AG08395 (cell line): ENCODE measurements at places on chromosomes 1 and 21.
A peak's percentile ranks its signal among the peaks of the same experiment; 100 is the strongest.

DNA sequence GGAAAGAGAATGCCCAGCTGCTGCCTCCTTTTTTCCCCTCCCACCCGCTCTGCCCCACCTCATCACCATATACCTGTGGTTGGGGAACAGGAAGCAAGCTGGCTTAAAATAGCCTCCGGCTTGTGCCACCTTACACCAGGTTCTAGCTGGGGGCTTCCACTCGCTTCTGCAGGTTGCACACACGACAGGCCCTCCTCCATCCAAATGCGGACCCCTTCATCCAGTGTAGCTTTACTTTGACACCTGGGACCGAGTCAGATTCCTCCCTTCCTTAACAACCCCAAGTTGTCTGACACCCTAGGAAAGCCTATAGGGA, 14.6 kb downstream of the BLACAT1 start:
- DNase-seq: no peak

- no peak for DNase-seq
These were observed 12.1 kb upstream of the MIIP start for GRCh38 chr1:12007204-12007603.

- no peak for DNase-seq
These were observed 53.9 kb upstream of the PDE9A start for GRCh38 chr21:42599486-42599885.

- DNase-seq: no peak
These were observed 90.6 kb downstream of the SDCCAG8 start for GRCh38 chr1:243346468-243346867.

GRCh38 chr1:37794372-37795339, 1.0 kb downstream of the MANEAL start:
- no peak for DNase-seq

- DNase-seq: no peak
These were observed 964.6 kb downstream of the BRINP3 start for GRCh38 chr1:189513091-189513490.

GRCh38 chr21:38490411-38491020, 7.8 kb downstream of the ERG start:
- no peak for DNase-seq

GRCh38 chr1:234433563-234434285, 45.3 kb downstream of the TARBP1 start:
- DNase-seq: peak; percentile 11

- DNase-seq: no peak
These were observed 2.0 kb downstream of the TEX46 start for GRCh38 chr1:23013657-23014056.

DNA sequence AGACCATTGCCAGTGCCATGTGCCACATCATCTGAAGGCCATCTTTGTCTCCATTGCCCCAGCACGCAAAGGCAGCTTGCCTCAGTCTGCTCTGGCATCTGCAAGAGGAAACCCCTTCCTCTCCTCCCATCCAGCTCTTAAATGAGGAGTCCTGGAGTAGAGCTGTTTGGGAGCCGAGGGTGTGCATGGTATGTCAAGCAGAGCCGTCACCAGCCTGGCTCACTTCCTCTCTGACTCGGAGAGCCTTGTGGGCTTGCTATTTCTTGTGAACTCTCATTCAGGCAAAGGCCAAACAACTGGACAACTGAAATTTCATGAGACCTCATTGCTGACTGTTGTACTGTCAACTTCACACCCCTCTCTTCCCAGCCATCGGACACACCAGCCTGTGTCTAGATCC, 143.9 kb downstream of the SIPA1L2 start:
- peak; percentile 14 for DNase-seq

DNA sequence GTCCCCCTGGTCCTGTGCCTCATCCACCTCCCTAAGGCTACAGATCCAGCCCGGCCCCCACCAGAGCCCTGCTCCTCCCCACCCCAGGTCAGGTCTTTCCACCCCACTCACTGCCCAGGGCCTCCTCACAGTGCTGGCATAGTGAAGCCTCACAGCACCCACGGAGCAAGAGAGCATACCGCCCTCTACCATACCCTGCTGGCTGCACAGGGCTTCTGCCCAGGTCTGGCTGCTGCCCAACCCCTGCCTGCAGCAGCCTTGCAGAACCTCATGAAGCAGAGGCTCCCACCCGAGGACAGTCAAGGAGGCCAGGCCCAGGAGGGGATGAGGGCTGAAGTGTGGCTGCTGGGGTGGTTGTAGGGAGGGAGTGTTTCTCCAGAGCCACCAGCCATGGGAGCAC, 19.7 kb upstream of the ARF1 start:
- DNase-seq: no peak

- no peak for DNase-seq
These were observed 2.1 kb downstream of the HLCS start for GRCh38 chr21:36964398-36964797.

GRCh38 chr1:26536521-26536920, 7.0 kb downstream of the RPS6KA1 start:
- no peak for DNase-seq

DNA sequence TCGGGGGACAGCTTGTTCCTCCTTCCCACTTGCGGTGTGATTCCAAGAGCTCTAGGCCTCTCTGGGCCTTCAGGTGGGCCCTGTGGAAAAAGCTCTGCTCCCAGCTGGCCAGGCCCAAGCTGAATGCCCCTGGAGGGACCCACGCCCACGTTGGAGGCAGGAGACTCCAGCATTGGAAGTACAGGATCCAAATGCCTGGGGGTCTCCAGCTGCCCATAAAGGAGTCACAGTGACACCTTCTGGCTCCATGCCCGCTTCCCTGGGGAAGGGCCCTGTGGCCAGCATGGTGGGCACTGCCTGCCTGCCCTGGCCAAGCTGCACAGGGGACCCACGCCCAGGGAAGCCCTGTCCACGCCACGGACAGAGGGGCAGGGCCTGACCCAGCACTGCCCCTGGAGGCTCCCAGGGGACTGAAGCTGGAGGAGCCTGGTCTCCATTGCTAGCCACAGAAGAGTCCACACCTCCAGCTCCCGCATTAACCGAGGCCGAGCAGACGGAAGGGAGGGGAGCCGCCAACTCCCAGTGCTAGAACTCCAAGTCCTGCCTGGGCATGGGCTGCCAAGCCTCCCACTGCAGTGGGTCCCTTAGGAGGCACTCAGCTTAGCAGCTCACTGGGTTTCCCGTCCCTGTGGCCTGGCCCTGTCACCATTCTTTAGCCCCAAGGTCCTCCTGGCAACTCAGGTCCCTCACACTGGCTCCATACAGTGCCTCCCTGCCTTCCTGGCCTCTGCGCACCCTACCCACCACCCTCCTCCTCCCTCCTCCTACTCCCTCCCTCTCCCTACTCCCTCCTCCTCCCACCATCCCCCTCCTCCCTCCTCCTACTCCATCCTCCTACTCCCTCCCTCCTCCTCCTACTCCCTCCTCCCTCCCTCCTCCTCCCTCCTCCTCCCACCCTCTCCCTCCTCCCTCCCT, 41.9 kb downstream of the WNT9A start:
- no peak for DNase-seq

- DNase-seq: no peak
These were observed 47.1 kb downstream of the RGS5 start for GRCh38 chr1:163155606-163156005.

- no peak for DNase-seq
These were observed 32.3 kb upstream of the NHLH2 start for GRCh38 chr1:115873184-115873583.

- DNase-seq: no peak
These were observed 15.8 kb downstream of the GADD45A start for GRCh38 chr1:67700692-67701410.

DNA sequence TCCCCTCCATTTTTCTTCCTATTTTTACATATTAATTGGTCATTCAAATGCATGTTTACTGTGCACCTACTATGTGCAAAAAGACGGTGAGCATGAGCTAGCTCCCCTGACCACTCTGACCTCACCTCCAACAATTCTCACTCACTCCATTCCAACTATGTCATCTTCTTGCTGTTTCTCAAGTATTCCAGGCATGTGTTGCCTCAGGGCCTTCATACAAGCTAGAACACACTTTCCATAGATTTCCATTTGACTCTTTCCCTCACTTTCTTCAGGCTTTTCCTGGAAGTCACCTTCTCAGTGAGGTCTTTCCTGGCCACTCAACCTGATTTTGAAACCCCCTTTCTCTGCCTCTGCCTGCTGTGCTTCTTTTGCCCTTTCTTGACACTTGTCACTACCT, 32.6 kb downstream of the CHIA start:
- DNase-seq: no peak

DNA sequence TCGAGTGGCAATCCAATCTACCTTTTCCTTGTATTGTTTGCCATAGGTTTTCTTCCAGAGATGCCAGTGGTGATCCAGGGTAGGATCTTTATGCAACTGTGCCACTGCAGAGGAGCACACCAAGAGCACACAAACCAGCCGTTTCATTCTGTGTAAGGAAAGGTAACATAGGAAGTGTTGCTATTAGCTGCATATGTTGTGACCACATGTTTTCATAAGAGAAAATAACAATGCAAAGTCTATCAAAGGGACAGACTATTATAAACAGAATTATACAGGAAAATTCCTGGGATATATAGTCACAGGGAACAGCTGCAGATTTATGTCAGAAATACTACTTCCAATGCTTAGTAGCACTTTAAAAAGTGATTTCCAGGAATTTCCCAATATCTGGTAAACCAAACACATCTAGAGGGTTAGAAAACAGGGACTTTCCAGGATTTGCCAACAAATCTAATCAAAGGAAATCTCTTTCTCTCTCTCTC, 919 bp downstream of the CTSS start:
- DNase-seq: peak; percentile 25

GRCh38 chr1:87787551-87787950, 458.9 kb downstream of the LMO4 start:
- DNase-seq: no peak

- no peak for DNase-seq
These were observed 42.8 kb upstream of the JAK1 start for GRCh38 chr1:65009176-65009575.

DNA sequence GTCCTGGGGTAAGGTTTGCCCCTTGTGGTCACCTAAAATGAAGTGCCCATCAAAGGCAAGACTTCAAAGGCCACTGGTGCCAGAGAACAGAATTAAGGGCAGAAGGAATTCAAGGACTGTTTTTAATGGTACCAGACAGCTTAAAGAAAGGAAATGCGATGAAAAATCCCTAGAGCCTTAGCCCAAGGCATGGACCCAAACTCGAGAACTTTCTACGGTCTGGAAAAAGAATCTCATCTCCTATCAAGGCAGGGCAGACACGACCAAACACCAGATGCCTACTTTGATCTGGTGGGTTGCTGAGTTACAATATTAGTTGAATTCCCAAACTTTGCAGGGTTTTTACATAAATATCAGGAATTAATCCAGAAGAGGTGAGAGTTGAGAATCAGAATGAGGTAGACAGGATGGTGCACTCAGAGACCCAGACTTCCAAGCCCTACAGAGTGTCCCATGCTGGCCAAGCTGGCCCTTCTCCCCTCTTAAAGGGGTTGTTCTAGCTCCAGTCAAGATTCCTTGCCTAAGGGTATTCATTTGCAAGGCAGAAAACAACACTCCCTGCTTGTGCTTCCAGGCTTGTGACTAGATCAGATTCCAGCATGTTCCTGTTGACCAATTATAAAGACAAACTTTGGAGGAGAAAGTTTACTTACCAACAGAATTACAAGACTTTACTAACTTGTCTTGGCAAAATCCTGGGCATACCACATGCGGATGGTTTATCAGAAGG, 48.0 kb downstream of the EDN2 start:
- DNase-seq: no peak

GRCh38 chr1:212233321-212233720, 51.9 kb upstream of the PPP2R5A start:
- DNase-seq: no peak

GRCh38 chr1:74508449-74508848, 4.0 kb downstream of the LRRC53 start:
- no peak for DNase-seq

DNA sequence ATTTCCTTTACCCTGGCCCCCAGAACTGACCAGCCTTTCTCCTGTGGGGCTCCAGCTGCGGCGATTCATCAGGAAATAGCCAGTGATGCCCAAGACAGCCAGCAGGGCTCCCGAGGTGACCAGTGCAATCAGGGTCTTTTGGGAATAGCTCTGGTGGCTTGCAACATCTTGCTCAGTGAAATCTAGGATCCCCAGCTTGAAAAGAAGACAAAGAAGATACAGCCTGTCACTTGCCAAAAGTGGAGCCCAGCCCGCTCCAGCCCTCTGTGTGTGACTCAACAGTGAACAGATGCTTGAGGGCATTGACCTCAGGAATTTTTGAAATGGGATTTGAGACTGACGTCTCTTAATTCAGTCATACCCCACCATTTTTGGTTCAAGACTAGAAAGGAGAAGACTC, 22.3 kb downstream of the CD34 start:
- DNase-seq: peak; percentile 85

- DNase-seq: no peak
These were observed 142.5 kb downstream of the PIGK start for GRCh38 chr1:77076759-77077158.

DNA sequence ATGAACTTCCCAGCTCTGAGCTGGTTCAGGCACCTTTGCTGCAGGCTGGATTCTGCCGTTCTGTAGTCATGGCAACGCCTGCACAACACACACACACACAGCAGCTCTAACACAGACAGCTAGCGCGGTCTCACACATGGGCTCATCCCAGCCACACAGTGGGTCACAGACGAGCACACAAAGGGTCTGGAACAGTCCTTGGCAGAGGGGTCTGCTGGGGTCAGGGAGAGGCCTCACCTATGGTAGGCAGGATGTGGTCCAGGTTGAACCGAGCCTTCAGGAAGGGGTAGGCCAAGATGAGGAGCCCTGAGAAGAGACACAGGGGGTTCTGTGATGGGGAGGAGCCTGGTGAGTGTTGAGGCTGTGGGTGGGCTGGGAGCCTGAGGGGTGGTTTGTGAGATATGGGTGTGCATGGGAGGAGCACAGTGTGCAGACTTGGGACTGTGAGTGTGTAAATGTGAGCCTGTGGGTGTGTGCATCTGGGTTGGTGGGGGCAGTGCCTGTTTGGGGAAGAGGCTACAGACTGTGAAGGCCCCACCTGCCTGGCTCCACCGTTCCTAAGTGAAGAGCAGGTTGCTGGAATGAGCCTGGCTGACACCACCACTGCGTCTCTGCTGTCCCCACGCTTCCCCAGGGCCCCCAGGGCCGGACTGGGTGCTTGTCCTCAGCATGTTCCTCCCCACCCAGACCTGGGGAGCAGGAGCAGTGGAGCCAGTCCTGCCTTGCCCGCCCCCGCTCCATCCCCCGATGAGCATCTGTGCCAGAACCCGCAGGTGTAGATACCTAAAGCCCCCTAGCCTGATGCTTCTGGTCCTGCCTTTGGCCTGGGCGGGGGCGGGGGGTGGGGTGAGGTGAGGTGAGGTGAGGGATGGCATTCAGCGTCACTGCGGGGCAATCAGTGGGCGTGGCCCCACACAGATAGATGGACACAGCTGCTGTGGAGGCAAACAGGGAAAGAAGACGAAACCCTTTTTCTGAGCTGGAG, 1.5 kb downstream of the KNCN start:
- peak; percentile 70 for DNase-seq

- DNase-seq: no peak
These were observed 11.5 kb upstream of the ATP1B1 start for GRCh38 chr1:169094897-169095569.

- DNase-seq: no peak
These were observed 146.0 kb upstream of the JUN start for GRCh38 chr1:58929671-58930325.

- peak; percentile 95 for DNase-seq
These were observed 25.7 kb downstream of the PRMT2 start for GRCh38 chr21:46661211-46661625.
